ENCODE measurements at places on chromosomes 11 and 22.

GRCh38 chr11:9626496-9627394, 37.1 kb upstream of the SWAP70 start:
- no peaks in the 10 kb centered on the region for H3K27me3 ChIP-seq
- no peaks in the 10 kb centered on the region for H3K36me3 ChIP-seq
- no peak for DNase-seq
- no peaks in the 10 kb centered on the region for H3K4me1 ChIP-seq
- no peak overlapping the region for H3K4me3 ChIP-seq

DNA sequence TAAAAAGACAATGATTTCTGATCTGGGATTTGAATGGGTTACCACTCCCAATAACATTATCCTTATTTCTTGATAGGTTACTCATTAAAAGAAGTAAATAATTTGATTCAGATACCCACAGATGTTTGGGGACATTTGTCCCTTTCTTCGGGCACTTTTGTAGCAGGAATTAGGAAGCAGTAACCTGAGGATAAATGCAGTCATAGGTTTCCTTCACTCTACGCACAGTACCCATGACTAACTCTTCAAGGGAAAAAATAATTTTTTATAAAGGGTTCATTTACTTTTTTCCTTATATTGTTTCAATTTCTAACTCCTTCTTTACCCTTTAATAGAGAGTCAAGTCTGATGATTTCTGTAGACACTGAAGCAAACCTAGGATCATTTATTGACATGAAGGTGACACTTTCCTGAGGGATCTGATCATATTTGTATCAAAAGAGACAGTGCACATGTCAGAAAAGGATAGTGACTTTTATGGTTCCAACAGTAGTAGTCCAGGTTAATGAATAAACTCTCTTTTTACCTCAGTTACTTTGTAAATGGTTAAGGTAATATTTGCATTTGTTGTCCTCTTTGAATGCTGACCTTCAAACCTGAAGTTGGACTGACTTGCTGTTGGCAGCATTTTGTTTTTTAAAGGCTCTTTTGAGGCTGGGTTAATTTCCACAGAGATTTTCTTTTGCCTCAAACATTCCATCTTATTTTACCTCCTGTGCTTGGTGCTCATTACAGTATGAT, 1072.0 kb downstream of the LRRC4C start:
- no peak overlapping the region for H3K4me3 ChIP-seq
- H3K4me1 ChIP-seq: peaks cover 6% of the 10 kb centered on the region
- H3K36me3 ChIP-seq: no peaks in the 10 kb centered on the region
- DNase-seq: no peak

DNA sequence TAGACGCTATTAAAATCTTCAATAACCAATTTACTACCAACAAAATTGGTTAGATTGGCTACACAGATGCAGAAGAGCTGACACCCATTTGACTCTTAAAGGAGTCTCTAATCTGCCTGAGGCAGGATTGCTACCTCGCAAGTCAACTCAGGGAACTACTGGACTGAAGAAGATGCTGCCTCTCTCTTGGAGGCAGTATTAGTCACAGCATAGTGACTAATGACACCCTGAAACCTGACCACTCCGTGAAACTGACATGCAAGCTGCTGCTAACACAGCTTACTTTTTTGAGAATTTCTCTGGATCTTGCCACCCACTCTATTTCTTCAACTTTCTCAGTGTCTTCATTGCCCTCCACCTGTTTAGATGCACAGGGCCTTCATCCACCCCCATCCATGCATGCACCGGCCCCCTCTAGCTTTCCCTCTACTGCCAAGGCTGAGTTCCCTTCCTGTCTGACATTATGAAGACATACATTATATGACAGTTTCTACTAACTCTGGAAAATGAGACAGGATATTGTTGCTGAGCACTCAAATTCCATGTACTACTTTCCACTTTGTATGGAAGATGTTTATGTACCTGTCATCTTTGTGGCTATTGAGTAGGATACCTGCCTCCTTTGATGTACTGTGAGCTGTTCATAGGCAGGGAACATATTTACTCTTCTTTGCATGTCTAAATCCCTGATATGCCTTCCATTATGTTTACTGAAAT, 183.2 kb downstream of the MSANTD4 start:
- DNase-seq: no peak
- no peaks in the 10 kb centered on the region for H3K27me3 ChIP-seq
- H3K4me3 ChIP-seq: no peak overlapping the region
- no peaks in the 10 kb centered on the region for H3K36me3 ChIP-seq
- no peaks in the 10 kb centered on the region for H3K4me1 ChIP-seq

DNA sequence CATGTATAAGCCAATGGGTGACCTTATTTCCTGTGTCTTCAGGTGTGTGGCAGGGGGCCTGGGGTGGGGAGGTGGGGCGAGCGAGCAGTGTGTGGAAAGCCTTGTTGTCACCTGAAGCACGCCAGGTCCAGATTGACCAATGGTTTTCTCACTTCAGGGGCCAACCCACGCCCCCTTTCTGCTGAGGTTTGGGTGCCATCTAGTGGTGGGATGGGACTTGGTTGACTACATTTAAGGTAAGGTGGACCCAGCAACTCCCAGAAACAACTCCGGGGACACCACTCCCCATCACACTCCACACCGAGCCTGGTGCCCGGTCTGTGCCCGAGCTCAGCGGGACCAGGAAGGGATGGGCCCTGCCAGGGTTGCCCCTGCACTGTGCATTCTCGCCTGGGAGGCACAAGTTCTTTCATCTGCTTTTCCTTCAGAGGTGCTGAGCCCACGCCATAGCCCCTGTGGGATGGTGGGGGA, 40.0 kb downstream of the TPCN2 start:
- no peaks in the 10 kb centered on the region for H3K36me3 ChIP-seq
- H3K27me3 ChIP-seq: no peaks in the 10 kb centered on the region
- H3K27ac ChIP-seq: no peak overlapping the region
- no peak for DNase-seq
- peaks cover 10% of the 10 kb centered on the region for H3K4me1 ChIP-seq

DNA sequence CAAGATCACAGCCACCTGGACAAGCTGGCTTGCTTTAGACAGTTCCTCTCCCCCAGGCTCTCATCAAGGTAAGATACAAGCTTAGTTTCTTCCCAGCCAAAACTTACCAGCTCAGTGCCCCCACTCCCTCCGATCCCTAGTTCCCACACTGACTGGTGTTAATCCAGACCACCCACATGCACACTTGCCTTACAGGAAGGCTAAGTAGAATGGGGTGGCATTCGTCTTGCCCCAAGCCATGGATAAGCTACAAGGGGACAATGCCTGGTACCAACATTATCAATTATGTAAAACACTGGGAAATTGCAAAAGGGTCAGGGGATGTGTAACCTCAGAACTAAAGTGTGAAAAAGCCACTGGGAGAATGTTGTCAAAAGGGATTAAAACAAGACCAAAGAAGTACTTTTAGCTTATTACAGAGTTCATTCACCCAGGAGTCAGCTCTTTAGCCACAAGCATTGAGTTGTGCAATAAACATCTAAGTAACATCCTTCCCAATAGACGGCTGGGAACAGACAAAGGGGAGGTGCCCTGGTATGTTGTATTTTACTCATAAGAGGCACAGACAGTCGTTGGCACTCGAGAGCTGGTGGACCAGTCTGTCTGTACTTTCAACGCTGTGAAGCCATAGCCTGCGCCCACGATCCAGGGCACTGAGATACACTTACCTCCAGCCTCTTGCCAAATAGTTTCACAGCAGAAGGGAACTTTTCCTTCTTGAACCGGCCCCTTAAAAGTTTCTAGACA, 1.1 kb downstream of the DHCR7 start:
- no peak for DNase-seq
- no peak overlapping the region for H3K27ac ChIP-seq
- H3K27me3 ChIP-seq: no peaks in the 10 kb centered on the region
- no peaks in the 10 kb centered on the region for H3K36me3 ChIP-seq

GRCh38 chr22:40018051-40018450, 23.3 kb downstream of the FAM83F start:
- no peak for DNase-seq
- no peak overlapping the region for H3K4me3 ChIP-seq
- H3K27ac ChIP-seq: no peak overlapping the region
- H3K36me3 ChIP-seq: peaks cover 35% of the 10 kb centered on the region

- DNase-seq: no peak
- H3K27ac ChIP-seq: no peak overlapping the region
- no peaks in the 10 kb centered on the region for H3K4me1 ChIP-seq
- no peaks in the 10 kb centered on the region for H3K27me3 ChIP-seq
- no peak overlapping the region for H3K4me3 ChIP-seq
These were observed 156.2 kb upstream of the PDGFD start for GRCh38 chr11:104320097-104320496.

Measured in pancreas (tissue), 10 donors.